ENCODE measurements at places on chromosomes 16 and 17.

GRCh38 chr17:4534515-4534914 is 20.7 kb downstream of the MYBBP1A start:
- DNase-seq, result no peak

GRCh38 chr17:75526555-75527270 is 1.2 kb downstream of the LLGL2 start:
- no peak for DNase-seq

GRCh38 chr17:80701730-80702129 is 157.1 kb downstream of the RPTOR start:
- DNase-seq, result no peak

- no peak for DNase-seq
These were observed 209.4 kb downstream of the IRX3 start for GRCh38 chr16:54077050-54077821.

- no peak for DNase-seq
These were observed 6.2 kb upstream of the SMG1 start for GRCh38 chr16:18932243-18932987.

DNA sequence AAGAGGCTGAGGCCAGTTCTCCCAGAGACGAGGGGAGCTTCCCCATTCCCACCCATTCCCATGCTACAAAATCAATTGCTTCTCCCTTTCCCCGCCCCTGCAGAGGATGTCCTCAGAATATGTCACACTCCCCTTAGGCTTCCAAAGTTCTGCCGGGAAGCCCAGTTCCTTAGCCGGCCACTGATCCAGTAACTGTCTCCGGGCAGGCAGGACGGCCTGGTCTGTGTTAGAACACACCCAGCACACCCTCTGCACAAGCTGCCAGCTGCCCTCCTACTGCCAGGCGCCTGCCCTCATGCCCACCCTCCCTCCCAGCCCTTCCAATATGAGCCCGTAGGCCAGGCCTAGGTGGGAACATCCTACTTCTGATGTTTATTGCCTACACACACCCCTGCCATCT is 31.1 kb downstream of the SGSM2 start:
- no peak for DNase-seq

DNA sequence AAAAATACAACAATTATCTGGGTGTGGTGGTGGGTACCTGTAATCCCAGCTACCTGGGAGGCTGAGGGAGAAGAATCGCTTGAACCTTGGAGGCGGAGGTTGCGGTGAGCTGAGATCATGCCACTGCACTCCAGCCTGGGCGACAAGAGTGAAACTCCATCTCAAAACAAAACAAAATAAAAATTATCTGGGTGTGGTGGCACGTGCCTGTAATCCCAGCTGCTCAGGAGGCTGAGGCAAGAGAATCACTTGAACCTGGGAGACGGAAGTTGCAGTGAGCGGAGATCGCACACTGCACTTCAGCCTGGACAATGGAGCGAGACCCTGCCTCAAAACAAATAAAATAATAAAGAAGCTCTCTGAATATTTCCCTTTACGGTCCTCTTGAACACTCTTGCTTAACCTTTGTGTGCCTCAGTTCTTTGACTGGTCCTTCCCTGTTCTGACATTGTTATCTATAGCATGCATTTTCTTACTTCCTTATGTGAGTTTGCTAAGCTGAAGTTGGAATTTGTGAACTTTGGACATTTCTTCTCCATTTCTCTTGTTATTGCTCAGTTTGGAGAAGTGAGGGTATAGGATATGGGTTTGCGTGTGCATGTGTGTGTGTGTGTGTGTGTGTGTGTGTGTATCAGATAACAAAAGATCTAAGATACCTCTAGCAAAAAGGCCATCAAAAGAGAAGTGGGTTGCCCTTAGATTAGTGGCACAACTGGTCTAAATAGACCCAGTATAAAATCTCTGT is 29.7 kb upstream of the WSB1 start:
- DNase-seq, result no peak

DNA sequence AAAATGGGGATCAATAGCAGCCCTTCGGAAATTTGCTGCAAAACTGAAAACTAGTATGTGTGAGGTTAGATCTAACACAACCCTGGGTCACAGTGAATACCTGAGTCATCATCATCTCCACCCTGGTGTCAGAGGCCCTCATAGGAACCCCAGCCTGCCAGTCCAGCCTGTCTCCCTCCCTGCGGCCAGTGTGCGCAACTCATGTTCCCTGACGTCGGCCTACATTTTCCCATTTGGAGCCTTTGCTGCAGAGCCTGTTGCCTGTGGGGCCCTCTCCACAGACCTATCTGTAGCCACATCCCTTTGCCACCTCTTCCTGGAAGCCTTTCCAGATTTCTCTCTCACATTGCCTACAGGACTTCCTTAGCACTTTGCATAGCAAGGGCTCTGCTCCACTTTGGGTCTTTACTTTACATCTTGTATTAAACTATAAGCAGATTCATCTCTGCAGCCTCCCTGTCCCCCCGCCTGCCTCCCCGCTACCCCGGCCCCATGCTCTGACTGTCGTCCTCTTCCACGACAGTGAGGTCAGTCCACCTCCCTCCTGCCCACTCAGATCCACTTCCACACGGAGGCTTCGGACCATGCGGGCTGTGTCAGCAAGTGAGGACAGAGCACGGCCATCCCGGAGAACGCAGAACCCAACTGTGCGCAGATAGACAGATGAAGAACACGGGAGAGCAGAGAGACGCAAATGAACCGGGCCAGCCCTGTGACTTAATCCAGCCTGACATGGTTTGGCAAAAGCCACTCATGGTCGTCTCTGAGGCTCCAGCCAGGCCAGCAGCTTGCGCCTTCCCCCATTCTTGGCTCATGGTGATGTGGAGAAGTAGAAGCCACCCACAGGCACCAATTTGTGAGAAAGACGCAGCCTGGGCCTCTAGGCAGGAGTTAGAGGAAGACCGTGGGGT is 31.0 kb downstream of the NGFR start:
- no peak for DNase-seq

- DNase-seq, result no peak
These were observed 591.4 kb downstream of the TMEM114 start for GRCh38 chr16:7998789-7999453.

GRCh38 chr16:30786936-30787612 is at the start of gene ZNF629:
Gene ZNF629 (minus strand): TSS chr16:30787205. CDS start chr16:30784482, 2,723 bp downstream.
- DNase-seq, result no peak

GRCh38 chr17:66449418-66449977 is 147.1 kb downstream of the PRKCA start:
- DNase-seq, result no peak

- DNase-seq, result no peak
These were observed at the start of gene KIFC3 for GRCh38 chr16:57802341-57803133. Gene KIFC3 (minus strand): TSS chr16:57802491. CDS start chr16:57798243, 4,248 bp downstream.

DNA sequence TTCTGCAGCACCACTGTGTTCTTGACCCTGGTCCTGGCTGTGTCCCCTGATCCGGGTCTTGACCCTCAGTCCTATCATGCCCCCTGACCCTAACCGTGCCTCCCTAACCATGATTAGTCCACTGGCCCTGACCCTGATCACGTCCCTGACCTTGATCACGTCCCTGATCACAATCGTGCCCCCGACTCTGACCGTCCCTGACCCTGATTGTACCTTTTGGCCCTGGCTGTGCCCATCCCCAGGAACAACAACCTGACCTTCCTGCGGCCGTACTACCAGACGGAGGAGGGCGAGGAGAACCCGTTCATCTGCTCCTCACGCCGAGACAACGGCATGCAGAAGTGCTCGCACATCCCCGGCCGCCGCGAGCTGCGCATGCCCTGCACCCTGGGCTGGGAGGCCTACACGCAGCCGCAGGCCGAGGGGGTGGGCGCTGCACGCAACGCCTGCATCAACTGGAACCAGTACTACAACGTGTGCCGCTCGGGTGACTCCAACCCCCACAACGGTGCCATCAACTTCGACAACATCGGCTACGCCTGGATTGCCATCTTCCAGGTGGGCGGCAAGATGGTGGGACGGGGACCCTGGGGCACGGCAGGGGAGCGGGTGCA is 24.9 kb downstream of the TPSG1 start:
- DNase-seq, result no peak
